ENCODE measurements at places on chromosomes 1 and 21.

- no peak for DNase-seq
Measured at GRCh38 chr1:25553749-25554429, 10.5 kb downstream of the LDLRAP1 start.

DNA sequence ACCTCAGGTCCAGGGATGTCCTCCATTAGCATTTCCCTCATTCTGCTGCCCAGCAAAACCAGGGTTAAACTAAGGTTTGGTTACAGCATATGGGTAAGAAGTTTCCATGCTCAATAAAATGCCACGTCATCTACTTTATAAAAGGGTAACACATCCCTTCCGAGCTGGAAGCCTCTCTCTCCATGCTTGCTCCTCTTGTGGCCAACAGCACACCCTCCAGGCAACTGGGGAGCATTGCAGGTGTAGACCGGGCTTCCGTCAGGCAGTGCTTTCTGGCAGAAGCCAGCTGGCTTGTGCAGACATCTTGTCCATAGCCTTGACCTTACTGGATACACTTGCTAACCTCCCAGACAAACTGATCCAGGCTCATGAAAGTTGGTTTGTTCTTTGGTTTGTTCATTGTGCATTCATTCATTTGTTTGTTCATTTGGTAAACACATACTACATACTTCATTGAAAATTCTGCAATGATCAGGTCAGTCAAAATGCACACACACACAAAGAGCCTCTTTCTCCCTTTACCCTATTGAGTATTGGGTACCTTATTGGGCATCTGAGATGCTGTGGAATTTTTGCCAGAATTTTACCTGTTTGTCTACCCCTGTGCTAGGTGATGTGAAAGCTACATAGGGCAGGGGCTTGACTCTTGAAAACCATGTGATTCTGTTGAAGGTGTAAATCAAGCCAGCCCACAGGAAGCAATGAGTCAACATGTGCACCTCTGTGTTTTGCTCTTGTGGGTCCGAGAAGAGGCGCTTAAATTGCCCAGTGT, 422.8 kb downstream of the CAMTA1 start:
- DNase-seq = no peak

DNA sequence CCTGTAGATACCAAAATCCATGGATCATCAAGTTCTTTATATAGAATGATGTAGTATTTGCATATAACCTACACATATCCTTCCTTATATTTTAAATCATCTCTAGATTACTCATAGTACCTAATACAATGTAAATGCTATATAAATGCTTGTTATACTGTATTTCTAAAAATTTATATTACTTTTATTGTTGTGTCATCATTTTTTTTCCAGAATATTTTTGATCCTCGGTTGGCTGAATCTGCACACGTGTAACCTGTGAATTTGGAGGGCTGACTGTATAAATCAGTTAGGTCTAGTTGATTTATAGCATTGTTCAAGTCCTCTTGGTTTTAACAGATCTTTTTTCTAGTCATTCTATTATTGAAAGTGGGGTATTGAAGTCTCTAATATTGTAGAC, 23.3 kb downstream of the OBSCN start:
- DNase-seq = no peak

DNA sequence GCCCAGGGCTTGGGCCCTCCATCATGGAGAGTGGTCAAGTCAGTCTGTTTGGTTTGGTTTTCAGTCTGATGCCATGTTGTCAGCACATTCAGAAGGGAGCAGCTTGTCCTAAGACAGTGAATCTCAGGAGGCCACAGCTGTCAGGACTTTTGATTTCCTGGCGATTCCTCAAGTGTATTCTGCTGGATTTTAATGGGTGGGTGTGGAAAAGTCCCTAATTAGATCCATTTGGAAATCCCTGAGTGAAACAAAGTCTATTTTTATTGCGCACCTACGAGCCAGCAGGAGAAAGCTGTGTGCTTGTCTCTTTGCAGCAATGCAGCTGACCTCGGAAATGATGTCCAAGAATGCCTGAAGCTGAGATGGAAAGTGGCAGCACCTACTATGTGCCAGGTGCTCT, 21.6 kb upstream of the FHAD1 start:
- no peak for DNase-seq

DNA sequence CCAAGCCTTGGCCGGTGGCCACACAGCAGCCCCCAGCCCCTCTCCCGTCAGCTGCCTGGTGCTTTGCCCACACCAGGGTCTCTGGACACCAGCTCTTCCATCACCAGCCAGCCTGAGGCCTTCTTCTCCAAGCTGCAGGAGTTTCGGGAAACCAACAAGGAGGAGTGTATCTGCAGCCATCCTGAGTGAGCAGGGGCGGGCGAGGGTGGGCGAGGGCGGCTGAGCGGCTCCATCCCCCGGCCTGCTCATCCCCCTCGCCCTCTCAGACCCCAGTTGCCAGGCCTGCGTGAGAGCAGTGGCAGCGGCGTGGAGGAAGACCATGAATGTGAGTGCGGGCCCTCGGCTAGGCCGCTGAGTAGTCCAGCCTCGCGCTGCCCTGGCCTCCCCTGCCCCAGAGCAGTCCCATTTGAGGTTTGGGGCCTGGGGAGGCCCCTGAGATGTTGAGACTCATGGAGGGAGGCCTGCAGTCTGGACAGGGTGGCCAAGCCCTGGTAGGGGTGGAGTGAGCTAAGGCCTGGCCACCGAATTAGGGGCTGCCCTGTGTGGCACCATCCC, 9.7 kb downstream of the MIIP start:
- no peak for DNase-seq

DNA sequence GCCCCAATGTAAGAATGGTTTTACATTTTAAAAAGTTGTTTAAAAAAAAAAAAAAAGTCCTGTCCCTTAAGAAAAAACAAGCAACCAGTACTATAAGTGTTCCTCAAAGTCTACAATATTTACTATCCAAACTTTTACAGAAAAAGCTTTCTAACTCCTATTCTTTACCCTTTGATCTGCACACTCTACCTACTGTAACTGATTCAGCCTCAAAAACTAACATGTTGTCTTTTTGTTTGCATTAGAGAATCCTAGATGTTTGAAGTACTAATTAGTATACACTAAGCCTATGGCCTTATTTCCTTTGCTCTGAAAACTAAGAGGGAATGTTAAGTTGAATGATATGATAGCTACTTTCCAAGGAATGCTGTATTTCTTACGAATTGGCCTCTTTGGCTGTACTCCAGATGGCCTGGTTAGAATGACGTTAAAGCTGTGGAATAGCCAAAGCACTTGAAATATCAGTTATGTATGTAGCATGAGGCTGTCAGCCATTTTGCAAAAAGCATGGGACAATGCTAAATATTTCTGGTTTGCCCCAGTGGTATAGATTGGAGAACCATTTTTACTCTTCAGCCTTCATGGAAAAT, 234.8 kb downstream of the GPR52 start:
- DNase-seq = no peak

DNA sequence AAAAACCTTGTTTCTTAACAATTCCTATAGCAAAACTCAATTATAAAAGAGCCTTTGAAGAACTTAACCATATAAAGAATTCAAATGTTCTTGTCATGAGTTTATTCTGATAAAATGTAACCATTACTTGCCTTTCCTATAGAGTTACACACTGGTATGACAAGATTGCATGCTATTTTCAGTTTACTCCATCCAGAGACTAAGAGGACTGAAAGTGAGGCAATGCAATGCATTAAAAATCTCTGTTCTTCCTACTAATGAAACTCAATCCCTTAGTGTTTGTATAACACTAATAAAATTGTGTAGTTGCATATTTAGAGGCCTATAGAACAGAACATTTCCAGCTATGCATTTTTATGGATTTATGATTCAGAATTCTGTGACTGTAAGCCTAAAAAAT, 88.1 kb downstream of the COP1 start:
- no peak for DNase-seq
